ENCODE measurements at places on chromosomes 5 and 9.

GRCh38 chr5:32790411-32790951 is 79.4 kb downstream of the NPR3 start:
- no peak for DNase-seq

GRCh38 chr9:135590486-135591079 is 29.0 kb downstream of the PAEP start:
- no peak for DNase-seq

DNA sequence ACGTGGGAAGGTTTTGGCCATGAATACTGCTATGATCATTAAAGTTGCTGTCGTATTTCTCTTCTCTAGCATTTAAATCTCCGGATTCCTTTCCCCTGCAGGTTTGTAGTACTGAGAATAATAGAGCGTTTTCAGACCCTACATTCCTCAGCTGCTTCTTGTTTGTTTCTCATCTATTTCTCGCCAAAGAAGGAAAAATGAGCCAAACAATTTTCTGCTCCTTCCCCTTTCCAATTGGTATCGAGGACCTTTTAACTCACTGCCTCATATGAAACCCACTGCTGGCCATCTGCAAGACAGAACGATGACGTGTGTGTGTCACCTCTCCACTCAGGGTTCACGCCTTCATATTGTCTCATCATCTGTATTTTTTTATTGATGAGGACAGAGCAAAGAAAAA is 689.4 kb upstream of the WWC1 start:
- no peak for DNase-seq

DNA sequence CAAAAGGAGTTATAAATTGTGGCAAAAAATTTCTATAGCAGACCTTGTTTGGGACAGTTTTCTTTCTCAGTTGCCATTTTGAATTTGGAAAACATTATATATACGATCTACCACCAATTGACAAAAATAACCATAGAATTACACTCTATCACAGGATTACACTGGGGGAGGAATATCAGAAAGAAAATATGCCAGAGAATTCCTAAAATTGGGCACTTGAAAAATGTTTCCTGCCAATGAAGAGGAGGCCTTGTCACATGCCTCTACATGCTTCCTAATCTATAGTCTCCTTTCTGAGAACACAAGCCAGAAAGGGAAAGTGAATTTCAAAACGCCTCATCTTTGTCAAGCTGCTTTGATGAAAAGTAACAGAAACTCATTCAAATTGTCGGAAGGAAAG is 78.5 kb upstream of the DNAH5 start:
- DNase-seq, result no peak

DNA sequence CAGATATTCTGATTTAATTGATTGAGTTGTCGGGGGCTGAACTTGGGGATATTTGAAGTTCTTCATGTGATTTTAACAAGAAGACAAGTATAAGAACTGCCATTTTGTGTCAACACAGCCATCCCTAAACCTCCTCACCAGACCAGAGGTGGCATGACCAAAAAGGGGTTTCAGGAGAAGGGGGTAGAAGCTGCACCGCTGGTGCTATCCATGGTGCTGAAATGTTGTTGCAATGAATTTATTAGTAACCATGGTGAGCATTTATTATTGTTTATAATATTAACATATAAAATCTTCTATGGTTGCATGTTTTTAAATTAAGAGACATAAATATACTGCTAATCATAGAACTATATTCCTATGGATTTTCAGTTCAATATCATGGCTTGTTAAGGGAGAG is 72.3 kb downstream of the GNA14 start:
- DNase-seq, result peak; percentile 11

GRCh38 chr5:62465985-62466925 is 53.7 kb downstream of the IPO11 start:
- no peak for DNase-seq

GRCh38 chr5:82982846-82983245 is 94.3 kb downstream of the TMEM167A start:
- DNase-seq, result no peak

DNA sequence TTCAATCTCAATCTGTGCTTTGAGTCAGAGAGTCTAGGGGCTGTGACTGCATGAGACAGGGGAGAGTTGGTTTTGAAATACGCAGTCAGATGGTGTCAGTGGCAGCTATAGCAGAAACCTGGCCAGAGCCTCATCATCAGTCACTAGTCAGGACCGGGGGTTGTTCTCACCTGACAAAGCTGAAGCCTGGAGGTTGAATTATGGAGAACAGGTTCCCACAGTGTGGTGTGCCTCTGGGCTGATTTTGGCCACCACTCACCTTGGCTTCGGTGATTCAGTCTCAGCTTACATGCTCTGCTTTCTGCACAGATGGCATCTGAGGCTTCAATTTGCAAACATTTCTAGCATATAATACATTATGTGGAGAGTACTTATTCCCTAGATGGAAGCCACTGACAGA is 387.3 kb downstream of the YTHDC2 start:
- no peak for DNase-seq

GRCh38 chr5:109567374-109568044 is 122.2 kb upstream of the MAN2A1 start:
- DNase-seq, result no peak

GRCh38 chr5:31611002-31611401 is 27.9 kb upstream of the PDZD2 start:
- no peak for DNase-seq

GRCh38 chr5:30765706-30766105 is 427.8 kb upstream of the CDH6 start:
- DNase-seq, result no peak

GRCh38 chr9:34458013-34458958 is at the start of the genes DNAI1 and FAM219A:
DNAI1 (plus strand) TSS chr9:34458805; CDS start chr9:34459006, 201 bp downstream.
FAM219A (minus strand) TSS chr9:34458570; CDS start chr9:34458263, 307 bp downstream.
- peak; percentile 88 for DNase-seq

DNA sequence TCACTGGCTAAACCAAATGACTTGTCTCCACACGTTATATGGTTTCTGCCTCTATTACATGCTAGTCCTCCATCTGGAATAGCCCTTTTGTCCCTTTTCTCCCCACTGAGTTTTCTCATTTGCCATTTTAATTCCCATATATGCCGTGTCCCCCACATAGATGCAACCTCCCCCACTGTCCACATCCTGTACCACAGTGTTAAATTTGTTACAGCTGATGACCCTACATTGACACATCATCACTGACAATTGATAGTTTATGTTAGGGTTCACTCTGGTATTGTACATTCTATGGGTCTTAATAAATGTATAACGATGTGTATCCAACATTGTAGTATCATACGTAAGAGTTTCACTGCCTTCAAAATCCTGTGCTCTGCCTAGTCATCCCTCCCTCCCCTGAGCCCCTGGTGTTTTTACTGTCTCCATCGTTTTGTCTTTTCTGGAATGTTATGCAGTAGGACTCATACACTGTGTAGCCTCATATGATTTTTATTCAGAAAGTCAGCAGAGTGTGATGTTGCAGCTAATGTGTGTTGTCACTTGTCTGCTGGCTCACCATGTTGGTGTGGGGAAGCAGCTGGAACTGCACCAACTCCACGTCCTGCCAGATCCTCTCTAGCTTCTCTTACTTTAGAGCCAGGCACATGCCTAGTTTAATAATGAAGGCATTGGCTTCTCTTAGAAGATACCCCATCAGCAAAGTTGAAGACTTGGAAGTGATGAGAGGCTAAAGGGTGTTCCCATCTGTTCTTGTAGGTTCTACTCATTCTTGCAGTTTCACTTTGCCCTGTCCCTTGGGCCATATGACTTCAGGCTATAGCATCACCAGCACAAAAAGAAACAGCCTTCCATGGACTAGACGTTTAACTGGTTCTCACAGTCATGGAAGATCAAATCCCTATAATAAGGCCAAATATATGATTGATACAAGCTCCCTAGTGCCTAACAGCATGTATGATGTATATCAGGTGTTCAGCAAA is 30.2 kb downstream of the LRRC70 start:
- DNase-seq, result no peak

- DNase-seq, result no peak
Measured at GRCh38 chr5:28400076-28400475, 1361.7 kb upstream of the CDH9 start.

DNA sequence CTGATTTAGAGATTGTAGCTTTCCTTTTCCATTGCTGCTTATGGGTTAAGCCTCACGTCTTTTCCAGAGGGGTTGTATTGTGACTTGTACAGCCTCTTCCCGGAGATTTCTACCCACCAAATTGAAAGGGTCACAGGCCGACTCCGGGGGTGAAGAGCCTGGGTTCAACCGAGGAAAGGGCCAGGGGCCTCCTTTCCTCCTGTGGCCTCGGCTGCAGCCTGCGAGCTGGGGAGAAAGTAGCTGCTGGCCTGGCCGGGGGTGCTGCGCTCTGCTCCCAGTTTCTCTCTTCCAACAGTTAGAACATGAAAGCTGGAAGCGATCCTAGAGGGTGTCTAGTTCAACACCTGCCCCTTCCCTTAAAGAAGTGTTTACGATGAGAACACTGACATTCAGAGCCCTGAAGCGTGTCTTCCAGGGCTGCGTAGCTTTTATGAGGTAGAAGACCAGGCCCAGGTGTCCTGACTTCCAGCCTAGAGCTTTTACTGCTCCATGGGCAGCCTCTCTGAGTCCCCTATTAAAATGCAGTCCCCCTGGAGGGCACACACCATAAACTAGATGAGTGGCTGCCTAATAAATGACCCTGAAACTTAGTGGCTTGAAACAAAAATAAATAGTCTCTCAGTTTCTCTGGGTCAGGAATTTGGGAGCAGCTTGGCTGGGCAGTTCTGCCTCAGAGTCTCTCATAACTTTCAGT is 56.9 kb downstream of the ACER2 start:
- DNase-seq, result no peak

- DNase-seq, result no peak
Measured at GRCh38 chr5:58231041-58231440, 228.8 kb downstream of the PLK2 start.

GRCh38 chr5:141050622-141051520 is at the start of gene PCDHB1:
PCDHB1 (plus strand) TSS chr5:141051374; CDS start chr5:141051471, 97 bp downstream.
- no peak for DNase-seq

- DNase-seq, result no peak
Measured at GRCh38 chr9:97978371-97979130, 4.6 kb upstream of the ANP32B start.

GRCh38 chr5:40681363-40682153 is 1.8 kb downstream of the PTGER4 start:
- DNase-seq, result peak; percentile 40

- peak; percentile 95 for DNase-seq
Measured at GRCh38 chr9:114372921-114373448, 14.8 kb downstream of the AKNA start.

- no peak for DNase-seq
Measured at GRCh38 chr5:33530183-33531036, 89.6 kb downstream of the TARS1 start.

DNA sequence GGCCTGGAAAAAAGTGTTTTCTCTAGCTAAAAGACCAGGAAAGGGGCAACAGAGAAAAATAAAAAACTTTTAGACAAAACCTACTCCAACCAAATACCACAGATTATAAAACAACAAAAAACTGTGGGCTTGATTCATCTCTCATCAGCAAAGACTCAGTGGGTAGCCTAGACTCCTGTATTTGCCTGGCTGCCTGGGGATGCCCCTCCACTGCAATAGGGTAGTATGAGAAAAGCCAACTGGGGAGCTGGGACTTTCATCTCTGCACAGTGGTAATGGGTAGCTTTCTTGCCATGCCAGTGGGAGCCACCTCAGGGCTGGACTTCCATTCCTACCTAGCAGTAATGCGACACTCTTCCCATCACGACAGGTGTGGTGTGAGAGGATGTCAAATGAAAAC is 7.5 kb downstream of the ZNF484 start:
- DNase-seq, result no peak

- no peak for DNase-seq
Measured at GRCh38 chr9:116154334-116154975, 864 bp downstream of the PAPPA start.

- no peak for DNase-seq
Measured at GRCh38 chr9:17987189-17987588, 408.3 kb downstream of the SH3GL2 start.

DNA sequence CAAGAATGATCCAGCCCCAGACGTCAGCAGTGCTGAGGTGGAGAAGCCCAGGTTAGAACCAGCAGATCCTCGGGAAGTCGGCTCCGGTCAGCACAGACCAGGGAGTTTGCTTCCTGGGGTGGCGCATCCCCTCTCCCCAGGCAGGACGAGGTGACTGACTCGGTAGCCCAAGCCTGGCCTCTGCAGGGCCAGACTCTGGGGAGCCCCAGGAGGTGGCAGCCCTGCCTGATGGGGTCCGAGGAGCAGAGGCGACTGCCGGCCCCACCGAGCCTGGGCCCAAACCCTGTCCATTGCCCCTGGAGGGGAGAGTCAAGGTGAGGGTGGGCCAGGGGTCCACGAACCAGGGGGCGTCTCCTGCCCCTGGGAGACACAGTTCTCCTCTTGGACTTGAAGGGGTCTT is 52.9 kb upstream of the SARDH start:
- no peak for DNase-seq

DNA sequence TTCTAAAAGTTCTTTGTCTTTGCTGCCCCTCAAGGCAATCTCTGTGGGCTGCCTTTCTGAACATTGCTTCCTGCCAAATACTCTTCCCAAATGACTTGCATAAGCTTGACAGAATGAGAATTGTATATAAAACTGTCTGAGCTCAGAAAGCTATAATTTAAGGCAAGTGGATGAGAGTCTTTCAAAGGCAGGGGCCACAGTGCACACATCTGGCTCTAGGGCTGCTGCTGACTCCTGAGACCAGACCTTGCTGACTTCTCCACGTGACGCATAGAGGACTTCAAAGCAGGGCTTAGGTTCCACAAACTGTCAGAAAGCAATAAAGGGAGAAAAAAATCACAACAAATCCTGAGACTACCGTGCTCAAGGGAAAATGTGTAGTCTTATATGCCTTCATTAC is 79.4 kb upstream of the DIRAS2 start:
- no peak for DNase-seq

DNA sequence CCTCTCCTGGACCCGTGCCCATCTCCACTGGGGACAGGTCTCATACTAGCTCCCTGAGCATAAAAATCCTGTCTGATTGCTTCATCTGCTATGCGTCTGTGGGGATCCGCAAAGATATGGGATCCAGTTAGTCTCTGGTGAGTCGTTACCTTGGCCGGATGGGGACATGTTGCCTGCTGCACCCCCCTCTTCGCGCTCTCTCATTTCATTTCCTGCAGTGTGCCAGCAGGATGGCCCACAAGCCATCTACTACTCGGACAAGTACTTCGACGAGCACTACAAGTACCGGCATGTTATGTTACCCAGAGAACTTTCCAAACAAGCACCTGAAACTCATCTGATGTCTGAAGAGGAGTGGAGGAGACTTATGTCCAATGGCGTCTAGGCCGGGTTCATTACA is 17.0 kb upstream of the CEP78 start:
- no peak for DNase-seq

DNA sequence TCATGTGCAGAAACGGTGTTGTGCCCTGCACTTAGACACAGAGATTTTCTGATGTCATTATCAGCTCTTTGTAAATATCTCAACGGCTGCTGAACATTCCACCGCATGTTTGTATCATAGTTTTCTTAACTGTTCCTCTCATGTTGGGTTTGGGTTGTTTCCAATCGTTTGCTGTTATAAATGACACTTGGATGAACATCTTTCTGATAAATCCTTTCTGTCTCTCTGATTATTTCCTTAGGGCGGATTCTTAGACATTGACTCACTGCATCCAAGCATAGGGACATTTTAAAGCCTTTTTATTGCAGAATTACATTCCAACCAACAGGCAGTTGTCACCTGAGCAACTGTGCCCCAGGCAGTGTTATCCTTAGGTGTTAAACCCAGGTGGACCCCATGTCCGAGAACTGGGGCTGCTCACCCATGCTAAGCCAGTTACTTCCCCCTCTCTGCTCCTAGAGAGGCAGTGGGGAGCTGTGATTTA is 28.5 kb downstream of the COL5A1 start:
- DNase-seq, result no peak

- DNase-seq, result no peak
Measured at GRCh38 chr5:79062436-79062835, 7.0 kb downstream of the DMGDH start.

GRCh38 chr5:87231037-87231808 is 36.5 kb upstream of the RASA1 start:
- DNase-seq, result no peak

Data from AML-193 (cell line).